ENCODE measurements at places on chromosomes 6 and 20.

- DNase-seq: no peak
Measured at GRCh38 chr6:138454981-138455706, 44.1 kb downstream of the NHSL1 start.

DNA sequence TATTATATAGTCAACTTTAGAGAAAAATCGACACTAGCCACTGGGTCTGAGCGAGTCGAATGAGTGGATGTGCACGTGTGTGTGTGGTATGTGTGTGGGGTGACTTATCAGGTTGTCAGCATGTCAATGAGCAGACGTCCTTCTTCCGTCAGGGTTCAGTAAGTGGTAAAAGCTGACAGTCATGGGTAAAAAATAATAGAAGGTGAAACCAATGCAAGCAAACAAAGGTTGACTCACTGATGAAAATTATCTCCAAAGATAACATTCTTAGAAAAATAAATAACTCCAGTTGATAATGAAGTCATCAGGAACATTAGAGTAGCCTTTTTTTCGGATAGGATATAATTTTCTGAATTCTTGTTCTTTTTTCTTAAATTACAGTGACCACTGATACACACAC is 243.8 kb upstream of the FOXQ1 start:
- DNase-seq: no peak

DNA sequence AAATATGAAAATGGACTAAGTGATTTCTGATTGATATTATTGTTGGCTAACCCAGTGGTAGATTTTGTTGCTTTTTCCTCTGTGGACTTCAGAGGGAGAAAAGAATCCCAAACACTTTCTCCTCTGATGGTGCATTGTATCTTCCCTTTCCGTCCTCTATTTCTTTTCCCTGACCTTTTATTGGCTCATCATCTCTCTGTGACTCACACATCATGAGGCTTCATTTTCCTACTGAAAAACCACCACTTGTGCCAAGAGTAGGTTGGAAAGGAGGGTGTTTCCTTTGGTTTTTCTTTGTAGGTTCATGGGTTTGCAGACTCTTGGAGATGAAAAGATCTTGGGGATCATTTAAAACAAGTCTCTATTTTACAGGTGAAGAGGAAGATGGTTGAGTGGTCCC is 311.7 kb upstream of the JAG1 start:
- DNase-seq: no peak

GRCh38 chr6:19535351-19535750 is 301.8 kb upstream of the ID4 start:
- DNase-seq: no peak

DNA sequence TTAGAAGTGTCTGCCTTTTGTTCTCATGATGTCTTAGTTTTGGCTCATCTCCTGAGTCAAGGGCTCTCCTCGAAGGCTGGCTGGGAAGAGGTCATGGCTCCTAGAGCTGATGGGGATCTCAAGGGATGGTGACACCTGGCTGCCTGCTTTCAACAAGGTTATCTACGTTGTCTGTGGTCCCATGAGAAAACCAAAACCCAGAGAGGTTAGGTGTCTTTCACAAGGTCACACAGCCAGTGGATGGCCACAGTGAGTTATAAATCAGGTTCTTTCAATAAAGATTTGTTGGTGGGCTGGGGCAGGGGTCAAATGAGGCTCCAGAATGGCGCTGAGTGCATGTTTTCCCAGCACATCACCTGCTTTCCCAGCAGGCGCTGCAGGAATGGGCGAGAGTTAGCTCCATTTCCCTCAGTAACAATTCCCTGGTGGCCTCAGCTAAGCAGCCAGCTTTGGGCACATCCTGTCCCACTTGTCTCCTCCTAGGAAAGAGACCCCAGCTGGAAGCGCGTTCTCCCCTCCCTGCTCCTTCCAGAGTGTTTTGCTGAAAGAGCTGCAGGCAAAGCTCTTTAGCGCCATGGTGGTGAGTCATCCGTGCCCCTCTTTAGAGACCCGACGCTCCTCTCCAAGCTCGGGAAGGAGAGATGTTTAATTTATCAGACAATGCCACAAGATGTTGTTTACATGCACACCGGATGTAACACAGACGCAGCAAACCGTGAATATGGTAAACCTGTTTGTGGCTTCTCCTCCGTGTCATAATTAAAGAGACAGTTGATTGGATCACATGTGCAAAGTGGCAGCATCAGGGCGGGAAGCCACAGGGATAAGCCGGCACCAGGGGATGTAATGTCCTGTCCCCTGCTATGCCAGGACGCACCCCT is 109.7 kb downstream of the LRFN2 start:
- no peak for DNase-seq

DNA sequence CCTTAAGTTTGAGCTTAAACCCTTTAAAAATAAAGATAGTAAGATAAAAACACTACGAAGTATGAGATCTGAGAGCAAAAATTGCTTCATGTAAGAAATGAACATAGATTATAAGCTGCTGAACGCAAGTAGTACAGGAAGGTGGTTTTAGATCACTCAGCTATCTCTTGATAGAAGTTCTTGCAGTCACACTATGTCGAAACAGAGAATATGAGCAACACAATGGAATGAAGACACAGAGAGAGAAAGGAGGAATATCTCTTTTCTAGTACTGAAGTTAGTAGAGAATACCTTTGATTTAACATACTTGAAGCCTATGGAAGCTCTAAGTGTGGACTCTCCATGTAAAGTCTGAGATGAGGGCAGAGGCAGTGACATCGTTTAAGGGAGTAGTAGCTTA is 162.7 kb downstream of the CDK19 start:
- DNase-seq: no peak

DNA sequence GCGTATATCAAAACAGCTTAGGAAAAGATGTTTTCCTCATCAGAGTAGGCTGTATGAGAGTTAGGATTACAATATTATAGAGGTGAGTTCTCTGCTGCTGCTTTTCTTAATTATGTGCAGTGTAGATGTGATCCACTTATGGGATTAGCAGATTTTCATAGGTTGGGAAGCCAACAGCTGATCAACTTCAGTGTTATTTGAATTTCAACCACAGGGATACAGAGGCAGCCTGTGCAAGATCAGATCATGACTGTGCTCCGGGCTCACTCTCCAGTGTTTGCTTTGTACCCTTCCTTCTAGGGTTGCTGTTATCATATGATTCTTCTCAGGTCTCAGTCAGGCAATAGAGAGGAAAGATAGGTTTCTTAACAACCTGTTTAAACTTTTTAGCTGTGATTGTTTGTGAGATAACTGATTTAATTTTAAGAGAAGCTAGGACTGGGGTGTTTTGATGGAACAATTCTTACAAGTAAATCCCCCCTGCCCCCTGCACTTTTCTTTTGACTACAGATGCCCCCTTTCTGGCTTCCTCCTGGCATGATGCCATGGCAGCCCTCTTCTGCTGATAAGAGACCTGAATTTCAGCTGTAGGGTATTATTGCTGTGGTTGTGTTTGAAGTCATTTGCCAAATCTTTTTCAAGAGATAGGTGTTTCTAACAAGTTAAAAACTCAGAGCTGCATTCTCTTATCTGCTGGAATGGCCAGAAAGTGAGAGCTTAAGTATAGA is 8.5 kb downstream of the RNF8 start:
- no peak for DNase-seq

Measured in esophagus squamous epithelium (tissue), 5 donors.